NCI-H2029 treated with DMSO at 0.1 percent for 48 hours (cell line): ENCODE measurements at places on chromosomes 2 and 18.

DNA sequence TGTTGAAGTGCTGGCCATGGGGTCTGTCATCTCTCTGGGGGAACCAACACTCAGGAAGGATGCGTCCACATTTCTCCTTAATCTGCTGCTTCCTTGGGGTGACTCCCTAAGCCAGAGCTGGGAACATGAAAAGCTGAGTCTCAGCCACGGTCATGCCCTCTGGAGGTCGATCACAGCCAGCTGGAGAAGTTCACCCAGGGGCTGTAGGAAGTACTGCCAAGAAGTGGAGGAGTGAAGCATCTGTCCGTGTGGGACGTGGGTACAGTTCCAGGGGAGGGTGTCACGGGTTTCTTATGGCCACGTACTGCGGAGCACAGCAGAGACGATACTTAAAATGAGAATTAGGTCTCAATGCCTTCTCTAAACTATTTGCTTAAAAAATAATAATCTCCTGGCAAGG, 42.4 kb upstream of the IGFBP2 start:
- DNase-seq = no peak

- DNase-seq = no peak
These were observed 14.8 kb downstream of the PLEKHM3 start for GRCh38 chr2:208010506-208010905.

DNA sequence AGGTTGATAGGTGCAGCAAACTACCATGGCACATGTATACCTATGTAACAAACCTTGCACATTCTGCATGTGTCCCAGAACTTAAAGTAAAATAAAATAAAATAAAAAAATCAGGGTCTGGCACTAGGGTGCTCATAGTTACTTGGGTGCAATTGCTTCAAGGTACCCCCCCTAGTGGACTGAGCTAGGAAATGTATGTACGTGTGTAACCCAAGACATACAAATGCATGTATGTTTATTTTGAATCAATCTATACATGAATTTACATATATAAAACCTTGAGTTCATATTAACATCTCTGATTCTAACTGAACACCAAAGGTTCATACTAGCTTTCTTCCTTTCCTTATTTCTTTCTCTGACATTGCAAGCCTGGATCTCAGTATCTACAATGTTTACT, 51.5 kb downstream of the USP37 start:
- no peak for DNase-seq

GRCh38 chr2:194486326-194486725, 1170.7 kb upstream of the SLC39A10 start:
- no peak for DNase-seq

DNA sequence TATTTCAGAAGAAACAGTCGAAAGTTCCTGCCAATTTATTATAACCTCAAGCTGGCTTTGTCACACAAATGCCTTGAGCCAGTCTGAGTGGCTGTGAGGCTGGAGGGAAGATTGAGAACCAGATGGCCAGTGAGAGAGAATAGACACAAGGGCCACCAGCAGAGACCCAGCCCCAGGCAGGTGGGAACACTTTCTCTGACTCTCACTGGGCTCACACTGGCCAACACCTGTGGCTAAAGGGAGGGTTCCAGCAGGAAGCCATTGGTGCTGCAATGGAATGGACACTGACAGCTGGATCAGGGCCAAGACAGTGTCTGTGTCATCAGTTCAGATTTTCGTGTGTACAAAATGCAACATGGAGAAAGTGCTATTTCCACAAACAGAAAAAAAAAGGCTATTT, 29.9 kb downstream of the LOXHD1 start:
- no peak for DNase-seq

- no peak for DNase-seq
These were observed 136.8 kb upstream of the ARL4C start for GRCh38 chr2:234633581-234634230.

GRCh38 chr2:109255654-109256053, 126.6 kb downstream of the SH3RF3 start:
- no peak for DNase-seq

- DNase-seq = no peak
These were observed 756.1 kb upstream of the DDX18 start for GRCh38 chr2:117058366-117058765.

DNA sequence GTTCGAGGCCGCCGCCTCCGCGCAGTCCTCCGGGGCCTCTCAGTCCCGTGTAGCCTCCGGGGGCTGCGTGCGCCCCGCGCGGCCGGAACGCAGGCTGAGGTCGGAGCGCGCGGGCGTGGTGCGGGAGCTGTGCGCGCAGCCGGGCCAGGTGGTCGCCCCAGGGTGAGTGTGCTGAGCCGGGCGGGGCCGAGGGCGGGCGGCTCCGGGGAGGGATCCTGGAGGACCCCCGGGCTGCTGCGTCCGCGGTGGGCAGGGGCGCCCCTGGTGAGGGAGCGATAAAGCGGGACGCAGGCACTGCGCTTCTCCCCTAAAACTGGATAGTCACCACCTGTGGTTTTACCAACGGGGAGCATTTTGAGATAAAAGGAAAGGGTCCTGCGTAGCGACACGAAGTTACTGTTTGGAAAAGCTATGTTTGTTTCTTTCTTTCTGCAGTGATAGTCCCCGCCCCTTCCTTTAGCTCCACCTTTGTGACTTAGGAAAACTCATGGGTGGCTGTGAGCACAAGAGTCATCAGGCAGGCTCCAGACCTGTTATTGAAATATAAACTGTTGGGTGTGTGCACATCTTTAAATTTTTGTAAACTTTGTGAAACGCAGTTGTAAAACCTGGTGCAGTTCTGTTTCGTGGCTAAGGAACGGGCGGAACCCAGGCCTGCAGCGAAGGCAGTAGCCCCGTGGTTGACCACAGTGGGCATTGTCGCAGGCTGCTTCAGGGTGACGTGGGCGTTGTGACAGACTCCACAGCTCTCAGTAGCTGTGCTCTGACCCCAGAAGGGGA, 687 bp downstream of the CTDP1 start:
- DNase-seq = no peak

DNA sequence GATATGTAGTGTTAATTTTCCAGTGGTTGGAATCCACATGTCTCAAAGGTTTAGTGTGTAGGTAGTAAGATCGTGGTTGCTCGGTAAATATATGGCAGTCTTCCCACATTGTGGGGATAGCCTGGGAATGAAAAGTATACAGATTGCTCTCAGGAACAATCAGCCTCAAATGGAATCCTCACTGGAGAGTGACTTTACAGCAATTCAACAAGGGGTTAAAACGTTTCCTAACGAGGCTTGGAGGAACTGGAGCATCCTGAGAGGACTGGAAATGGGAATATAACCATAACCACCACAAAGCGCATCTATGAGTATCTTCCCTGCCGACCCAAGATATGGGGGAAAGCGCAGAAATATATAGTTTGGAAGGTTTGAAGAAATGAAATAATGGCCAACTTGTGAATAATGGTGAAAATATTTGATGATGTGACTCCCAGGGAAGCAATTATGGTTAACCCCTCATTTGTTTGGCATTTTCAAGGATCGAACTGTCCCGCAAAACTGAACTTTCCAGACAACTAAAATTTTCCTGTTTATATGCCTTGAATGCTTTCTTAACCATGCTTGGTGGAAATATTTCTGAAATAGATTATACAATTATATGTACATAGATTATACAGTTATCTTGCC, 100.7 kb upstream of the FOSL2 start:
- DNase-seq = no peak

GRCh38 chr18:34991152-34991551, 50.1 kb upstream of the MAPRE2 start:
- DNase-seq = no peak

- DNase-seq = no peak
These were observed 351.0 kb downstream of the SS18 start for GRCh38 chr18:25739376-25739775.

DNA sequence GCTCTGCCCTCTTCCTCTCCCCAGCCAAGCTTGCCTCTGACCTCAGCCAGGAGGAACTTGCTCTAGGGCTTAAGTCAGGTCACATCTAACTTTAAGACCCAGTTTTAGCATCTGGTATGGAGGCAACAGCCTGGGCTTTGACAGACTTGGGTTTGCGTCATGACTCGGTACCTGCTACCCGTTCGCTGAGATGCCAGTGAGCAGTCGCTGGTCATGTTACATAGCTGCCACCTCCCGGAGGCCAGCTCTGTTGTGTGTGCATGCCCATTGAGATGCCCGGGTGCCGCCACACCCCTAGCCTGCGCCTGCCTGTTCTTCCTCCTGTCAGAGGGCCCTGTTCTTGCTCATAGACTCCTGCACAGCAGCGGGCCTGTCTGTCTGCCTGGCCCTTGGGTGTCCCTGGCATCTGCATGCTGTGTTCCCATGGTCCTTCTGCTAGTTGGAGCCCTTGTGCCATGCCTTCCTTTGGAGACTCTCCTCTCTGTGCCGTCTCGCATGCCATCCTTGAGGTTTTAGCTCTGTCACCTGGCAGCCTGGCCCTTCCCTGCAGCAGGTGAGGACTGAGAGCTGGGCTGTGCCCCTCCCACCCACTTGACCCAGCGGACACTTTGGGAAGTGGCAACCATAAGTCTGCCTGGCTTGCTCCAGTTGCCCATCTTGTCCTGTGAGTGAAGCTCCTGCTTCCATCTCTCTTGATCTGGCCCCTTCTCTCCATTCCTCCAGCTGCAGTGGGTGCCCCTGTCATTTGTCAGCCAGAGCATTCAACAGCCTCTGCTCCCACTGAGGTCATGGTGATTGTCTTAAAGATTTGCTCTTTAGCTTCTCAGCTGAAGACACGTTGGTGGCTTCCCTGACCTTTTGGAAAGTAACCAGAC, 24.9 kb downstream of the ASAP2 start:
- no peak for DNase-seq

DNA sequence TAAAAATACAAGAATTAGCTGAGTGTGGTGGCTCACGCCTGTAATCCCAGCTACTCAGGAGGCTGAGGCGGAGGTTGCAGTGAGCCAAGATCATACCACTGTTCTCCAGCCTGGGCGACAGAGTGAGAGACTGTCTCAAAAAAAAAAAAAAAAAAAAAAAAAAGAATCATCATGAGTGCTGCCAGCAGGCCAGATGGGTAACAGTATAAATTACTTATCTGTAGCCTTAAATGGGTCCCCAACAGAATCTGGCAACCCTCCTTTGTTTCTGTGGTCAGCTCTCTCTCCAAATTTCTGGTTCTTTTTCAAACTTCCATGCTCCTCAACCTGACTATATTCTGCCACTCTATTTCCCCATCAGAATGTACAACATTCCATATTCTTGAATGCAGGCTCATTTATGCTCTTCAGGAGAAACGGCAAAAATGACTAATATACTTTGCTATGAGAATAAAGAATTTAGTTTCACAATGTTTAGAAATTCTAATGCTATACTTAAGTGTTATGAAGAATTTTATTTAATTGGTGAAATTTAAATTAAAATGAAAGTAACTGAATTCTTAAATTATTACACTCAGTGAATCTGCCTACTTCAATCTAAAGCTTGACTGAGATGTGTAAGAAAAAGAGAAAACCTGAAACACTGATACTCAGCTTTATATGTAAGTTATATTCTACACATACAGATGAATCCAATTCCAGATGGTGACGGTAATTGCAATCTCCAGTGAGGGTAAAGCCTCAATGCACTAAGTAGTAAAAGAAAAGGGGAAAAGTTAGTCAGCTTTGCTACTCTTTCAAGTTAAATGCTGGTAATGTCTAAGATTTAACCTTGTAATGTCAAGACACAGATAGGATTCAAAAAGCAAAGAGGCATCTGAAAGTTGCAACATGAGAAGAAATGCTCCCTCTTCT, 24.8 kb downstream of the LPIN2 start:
- no peak for DNase-seq

DNA sequence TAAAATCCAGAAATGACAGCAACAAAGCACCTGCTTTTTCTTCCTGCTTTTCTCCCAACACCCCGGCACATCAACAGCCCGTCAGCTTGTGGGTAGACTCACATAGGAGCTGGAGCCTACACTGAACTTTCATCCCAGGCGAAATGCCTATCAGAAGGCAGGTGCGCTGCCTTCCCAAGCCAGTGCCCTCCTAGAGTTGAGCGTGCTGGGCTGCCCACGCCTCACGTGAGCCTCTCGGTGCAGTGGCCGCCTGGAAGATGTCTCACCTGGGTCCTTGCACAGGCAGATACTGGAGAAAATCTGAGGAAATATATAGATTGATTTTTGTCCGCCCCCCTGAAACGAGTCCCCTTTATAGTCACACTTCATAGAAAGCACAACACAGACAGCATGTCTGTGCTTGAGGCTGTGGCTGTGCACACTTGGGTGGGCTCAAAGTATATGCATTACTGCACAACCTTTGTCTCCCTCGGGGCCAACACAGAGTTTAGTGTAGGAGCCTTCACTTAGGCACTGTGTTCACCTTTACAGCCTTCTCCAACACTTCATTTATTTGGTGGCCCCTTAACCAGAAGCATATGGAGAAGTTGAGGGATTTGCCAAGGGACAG, 112.5 kb downstream of the SMAD7 start:
- no peak for DNase-seq

GRCh38 chr2:52115750-52116149, 1083.8 kb upstream of the NRXN1 start:
- DNase-seq = no peak

DNA sequence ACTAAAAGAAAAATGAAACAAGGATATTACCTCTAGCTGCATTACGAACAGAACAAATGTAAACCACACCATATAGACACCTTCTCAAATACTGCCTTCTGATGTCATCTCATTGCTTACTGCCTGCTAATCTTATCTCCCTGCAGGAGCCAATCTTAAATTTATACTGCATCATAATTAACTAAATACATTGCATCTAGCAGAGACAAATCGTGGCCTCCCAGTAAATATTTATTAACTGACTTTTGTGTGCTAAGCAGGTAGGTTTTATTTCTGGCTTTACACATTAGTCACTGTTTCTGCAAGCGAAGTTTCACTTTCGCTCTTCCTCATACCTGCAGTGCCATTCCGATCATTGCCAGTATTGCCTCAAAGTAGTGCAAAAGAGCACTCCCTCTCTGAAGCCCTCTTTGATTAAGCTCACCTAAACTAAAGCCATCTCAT, 67.5 kb downstream of the SPATS2L start:
- DNase-seq = no peak

DNA sequence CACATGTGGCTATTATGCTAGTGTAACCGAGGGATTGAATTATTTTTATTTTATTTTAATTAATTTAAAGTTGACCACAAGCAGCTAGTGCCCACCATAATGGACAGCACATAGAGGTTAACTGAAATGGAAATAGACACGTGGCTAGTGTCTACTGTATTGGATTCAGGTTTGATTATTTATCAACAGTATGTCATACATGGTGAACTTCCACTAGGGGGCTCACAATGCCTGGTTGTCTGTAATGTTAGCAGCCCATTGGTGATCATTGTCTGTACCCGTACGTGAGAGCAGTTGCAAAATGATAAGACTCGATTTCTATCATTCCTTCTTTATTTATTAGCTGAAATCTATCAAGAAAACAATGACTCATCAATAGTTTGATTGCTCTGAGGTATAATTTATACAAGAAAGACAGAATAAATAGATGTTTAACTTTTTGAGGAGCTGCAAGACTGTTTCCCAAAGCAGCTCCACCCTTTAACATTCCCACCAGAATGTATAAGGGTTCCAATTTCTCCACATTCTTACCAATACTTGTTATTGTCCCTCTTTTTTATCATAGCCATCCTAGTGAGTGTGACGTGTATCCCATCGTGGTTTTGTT, 76.5 kb downstream of the CYBRD1 start:
- DNase-seq = peak; percentile 37

GRCh38 chr2:146129231-146129630, 1609.3 kb upstream of the ZEB2 start:
- DNase-seq = no peak

GRCh38 chr2:67825476-67825875, 237.3 kb downstream of the C1D start:
- DNase-seq = no peak
